ENCODE measurements at places on chromosomes 2 and 18. TPM values are rescaled to one million over a fixed set of nuclear protein-coding genes. Genes with fewer than 3 reads are reported as not detected.

DNA sequence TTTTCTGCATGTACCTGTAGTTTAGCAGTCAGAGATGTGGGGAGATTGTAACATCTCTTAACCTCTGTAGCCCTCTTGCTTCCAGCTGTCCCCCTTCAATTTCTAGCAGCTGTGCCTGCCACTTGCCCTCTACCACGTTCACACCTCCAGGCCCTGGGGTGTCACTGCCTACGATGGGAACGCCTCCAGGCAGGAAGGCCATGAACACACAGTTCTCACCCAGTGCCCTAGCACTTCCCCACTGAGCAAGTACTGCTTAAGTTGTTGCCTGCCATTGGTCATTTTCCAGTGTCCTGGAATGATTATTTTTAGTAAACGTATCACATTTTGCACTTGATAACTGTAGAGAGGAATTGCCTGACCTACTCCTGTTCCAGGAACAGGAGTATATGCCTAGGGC lies 77.1 kb upstream of the B3GNT7 start:
- H3K4me1 ChIP-seq: peaks cover 6% of the 10 kb centered on the region
- no peak overlapping the region for H3K27ac ChIP-seq
- H3K36me3 ChIP-seq: no peaks in the 10 kb centered on the region
- no peak for DNase-seq
- H3K4me3 ChIP-seq: no peak overlapping the region
- H3K27me3 ChIP-seq: peaks cover 20% of the 10 kb centered on the region

Gene COLEC12
- total RNA-seq: not detected

Gene TYMS
- total RNA-seq: 421 TPM

DNA sequence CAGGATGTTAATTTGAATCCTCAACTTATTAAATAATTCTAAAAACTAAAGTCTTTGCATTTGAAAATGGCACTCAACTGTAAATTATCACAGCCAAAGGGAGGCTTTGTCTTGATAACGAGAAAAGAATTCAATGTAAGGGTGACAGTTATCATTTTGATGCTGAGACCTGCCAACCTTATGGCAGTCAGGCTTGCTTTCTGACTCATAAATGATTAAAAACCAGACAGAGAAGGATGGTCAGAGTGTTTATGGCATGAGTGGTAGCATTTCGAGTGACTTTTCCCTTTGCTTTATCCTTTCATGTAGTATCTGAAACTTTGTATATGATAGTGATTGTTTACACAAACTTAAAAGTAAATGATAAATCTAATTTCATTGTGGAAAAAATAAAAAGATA lies 53.9 kb upstream of the EPC2 start:
- no peaks in the 10 kb centered on the region for H3K36me3 ChIP-seq
- H3K4me1 ChIP-seq: no peaks in the 10 kb centered on the region
- no peak overlapping the region for H3K27ac ChIP-seq
- no peak overlapping the region for H3K4me3 ChIP-seq
- DNase-seq: no peak

Gene LRRTM1
- not detected for total RNA-seq

DNA sequence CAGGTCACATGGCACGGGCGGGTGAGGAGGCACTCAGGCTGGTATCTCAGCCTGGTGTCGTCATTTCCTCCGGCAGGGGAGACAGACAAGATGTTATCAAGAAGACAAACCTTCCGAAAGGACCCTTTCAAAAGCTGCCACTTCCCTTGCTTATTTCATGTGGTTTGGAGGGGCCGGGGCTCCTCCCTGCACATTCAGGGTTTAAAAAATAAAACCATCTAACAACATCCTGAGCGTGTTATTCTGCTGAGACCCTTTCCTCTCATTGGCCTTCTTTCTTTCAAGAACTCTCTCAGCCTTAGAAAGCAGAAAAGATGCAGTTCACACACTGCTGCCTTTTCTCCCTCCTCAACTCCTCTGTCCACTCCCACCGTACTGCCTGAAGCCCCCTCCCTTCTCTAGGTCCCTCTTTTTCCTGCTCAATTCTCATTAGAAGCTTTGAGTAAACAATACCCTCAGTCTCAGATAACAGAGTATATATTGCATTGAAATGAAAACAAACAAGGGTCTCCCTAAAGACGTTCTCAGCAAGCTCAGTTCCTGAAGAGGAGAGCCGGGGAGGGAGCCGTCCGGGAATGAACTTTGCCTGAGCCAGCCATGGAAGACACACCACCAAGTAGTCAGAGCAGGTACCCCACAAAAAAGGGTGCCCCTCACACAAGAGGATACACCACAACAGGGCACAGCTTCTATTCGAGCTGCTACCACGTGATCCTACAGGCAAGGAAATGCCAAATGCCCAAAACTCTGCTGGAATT lies 9.7 kb downstream of the SMAD7 start:
- H3K4me1 ChIP-seq: peaks cover 95% of the 10 kb centered on the region
- DNase-seq: peak; percentile 93
- H3K4me3 ChIP-seq: peak overlapping the region; percentile 77
- peak overlapping the region; percentile 98 for H3K27ac ChIP-seq

GRCh38 chr2:62826953-62827675 lies 121.6 kb downstream of the EHBP1 start:
- peaks cover 2% of the 10 kb centered on the region for H3K4me1 ChIP-seq
- H3K27ac ChIP-seq: no peak overlapping the region
- no peak for DNase-seq
- no peak overlapping the region for H3K4me3 ChIP-seq
- H3K27me3 ChIP-seq: no peaks in the 10 kb centered on the region
- peaks cover 23% of the 10 kb centered on the region for H3K36me3 ChIP-seq

DNA sequence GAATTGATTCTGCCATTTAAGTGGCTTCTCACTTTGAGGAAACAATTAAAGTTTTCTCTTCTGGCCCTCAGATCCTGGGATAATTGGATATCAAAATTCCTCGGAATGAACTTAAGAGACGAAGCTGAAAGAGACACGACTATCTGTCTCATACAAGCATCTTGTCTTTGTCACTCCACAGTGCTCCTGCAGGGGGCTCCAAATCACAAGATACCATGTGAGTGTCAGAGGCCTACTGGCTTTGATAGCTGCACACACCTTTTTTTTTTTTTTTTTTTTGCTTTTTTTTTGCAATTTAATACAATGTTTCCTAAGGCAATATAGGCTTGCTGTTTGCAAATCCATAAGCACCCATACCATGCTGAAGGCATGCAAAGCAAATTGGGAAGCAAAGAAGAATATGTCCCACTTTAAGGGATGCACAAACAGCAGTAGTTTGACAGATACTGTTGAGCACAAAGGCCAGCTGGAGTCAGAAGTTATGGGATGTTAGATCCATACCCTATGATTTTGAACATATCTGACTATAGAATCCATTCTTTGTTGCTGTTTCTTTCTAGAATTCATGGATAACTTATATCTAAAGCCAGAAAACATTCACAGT lies 109.0 kb upstream of the CBLN2 start:
- H3K36me3 ChIP-seq: no peaks in the 10 kb centered on the region
- no peaks in the 10 kb centered on the region for H3K4me1 ChIP-seq
- peak; percentile 56 for DNase-seq
- H3K4me3 ChIP-seq: no peak overlapping the region

Gene HOXD3
- total RNA-seq: not detected

Gene FKBP1B
- 1.0 TPM for total RNA-seq

- no peak overlapping the region for H3K4me3 ChIP-seq
- H3K36me3 ChIP-seq: peaks cover 8% of the 10 kb centered on the region
- H3K27ac ChIP-seq: no peak overlapping the region
- H3K4me1 ChIP-seq: peaks cover 8% of the 10 kb centered on the region
These were observed 50.6 kb downstream of the TRAF3IP1 start for GRCh38 chr2:238370823-238371372.

DNA sequence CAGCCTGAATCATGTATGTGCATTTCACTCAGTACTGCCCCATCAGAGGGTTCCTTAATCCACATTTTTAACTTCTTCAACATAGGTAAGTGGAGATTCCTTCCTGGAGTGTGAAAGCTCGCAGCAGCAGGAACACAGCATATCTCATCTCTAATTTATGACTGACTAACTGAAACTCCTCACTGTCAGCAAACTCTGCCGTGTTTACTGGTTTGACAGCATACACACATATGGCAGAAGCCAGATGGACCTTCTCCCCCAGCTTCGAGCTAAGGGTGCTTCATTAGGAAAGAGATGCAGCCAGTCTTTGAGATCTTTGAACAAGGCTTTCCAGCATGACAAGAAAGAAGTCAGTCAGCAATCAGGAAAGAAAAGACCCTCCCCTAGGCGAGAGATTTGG lies 200.3 kb upstream of the ACVR2A start:
- no peaks in the 10 kb centered on the region for H3K27me3 ChIP-seq
- H3K4me3 ChIP-seq: no peak overlapping the region
- DNase-seq: no peak
- H3K36me3 ChIP-seq: no peaks in the 10 kb centered on the region
- no peak overlapping the region for H3K27ac ChIP-seq

Gene CAMKMT
- 13.7 TPM for total RNA-seq

Measured in activated CD4-positive, alpha-beta T cell treated with anti-CD3 and anti-CD28 coated beads, Interleukin-2, amount 10 ng/mL, durations not matched to agents 7 days and 5 days (primary cell).